ENCODE measurements at places on chromosomes 11 and 22. TPM values are rescaled to one million over a fixed set of nuclear protein-coding genes. Genes with fewer than 3 reads are reported as not detected.

DNA sequence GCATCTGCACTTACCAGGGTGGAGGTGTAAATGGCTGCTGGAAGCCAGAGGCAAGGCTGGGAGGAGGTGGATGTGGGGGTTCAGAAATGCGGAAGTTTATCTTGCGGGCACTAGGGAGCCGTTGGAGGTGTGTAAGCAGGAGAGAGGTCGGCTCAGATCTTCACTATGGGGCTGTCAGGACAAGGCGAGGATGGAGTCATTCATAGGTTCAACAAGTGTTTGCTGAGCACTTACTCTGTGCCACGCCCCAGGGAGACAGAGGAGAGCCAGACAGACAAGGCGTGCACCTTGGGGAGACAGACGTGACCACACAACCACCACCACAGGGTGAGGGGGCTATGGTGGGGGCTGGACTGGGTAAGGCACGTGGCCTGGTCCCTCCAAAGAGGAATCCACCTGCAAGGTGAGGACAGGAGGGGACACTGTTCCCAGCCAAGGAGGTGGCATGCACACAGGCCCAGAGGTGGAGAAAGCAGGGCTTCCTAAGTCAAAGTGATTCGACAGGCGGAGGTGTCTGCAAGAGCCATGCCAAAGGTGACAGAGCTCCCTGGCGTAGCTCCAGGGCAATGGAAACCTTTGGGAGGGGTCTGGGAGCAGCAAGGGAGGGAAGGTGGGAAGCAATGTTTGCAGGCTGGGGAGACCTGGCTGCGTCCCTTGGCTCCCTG is 30.8 kb upstream of the TCF20 start:
- no peak for DNase-seq

- DNase-seq, result no peak
Measured at GRCh38 chr22:29442976-29443375, 4.6 kb downstream of the RFPL1 start.

DNA sequence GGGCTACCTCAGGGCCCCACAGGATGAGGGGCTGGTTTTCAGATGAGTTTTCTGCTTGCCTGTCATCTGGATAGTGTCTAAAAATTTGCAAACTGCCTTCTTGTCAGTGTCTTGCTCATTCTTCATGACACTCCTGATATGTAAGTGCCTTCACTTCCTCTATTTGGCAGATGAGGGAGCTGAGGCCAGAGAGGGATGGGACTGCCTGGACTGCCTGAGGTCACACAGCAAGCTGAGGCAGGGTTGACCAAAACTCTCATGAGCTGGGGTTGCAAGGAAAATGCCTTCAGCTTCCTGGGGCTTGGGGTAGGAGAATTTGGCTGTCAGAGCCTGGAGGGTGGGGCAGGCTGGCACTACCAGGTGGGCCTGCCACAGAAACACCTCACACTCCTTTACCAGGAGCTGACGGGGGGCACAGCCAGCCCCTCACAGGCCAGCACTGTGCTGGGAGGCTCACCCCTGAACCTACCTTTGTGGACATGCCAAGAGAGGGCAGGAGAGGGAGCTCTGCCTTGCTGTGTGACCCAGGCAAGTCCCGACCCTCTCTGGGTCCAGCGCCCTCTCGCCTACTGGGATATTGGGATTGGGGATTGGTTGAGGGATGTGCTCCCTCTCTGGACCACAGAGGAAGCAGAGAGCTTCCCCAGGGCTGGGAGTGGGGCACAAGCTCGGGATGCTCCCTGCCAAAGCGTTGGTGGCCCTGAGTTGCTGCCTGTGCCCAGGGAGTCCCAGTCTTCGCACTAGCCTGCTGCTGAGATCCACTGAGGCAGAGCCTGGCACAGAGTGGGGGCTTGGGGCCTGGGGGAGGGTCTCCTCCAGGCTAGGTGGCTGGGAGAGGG is 1.9 kb upstream of the P2RY6 start:
- DNase-seq, result no peak

Gene OR2D2
- not detected for polyA plus RNA-seq

Gene PIWIL4
- polyA plus RNA-seq, result 0.29 TPM

DNA sequence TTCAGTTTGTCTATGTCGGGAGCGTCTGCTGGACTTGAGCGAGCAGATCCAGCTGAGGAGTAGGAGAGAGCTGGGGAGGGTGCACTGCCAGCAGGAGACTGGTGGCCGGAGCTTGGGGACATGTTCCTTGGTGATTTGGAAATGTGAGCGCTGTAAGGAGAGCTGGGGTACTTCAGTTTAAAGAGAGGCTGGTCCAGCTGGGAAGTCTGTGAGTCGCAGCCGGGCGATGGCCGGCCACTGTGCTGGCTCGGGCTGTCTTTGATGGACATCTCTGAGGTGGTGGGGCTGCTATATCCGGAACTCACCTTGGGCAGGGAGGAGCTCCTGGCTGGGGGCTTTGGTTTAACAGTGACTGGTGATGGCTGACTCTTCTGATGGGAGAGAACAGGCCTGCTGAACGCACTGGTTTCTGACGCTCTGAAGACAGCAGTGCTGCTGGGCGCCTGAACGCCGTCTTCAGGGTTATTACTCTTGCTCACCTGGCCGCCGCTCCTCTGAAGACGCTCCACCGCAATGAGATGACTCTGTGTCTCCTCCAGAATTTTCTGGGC is 63.6 kb upstream of the PITPNB start:
- no peak for DNase-seq

DNA sequence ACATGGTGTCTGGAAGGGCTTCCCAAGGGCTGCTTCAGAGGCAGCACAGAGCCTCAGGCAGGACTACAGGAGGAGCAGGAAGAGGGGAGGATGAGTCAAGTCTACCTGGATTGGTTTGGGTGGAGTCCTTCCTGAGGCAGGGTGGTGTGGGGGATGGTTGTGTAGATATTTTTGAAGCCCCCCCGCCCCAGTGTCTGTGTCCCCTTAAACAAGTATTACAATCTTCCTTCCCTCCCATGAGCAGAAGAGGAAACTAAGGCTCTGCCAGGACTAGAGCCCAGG is 34.7 kb upstream of the FCHSD2 start:
- DNase-seq, result no peak

GRCh38 chr11:34316347-34317035 is 41.3 kb downstream of the ABTB2 start:
- DNase-seq, result no peak

DNA sequence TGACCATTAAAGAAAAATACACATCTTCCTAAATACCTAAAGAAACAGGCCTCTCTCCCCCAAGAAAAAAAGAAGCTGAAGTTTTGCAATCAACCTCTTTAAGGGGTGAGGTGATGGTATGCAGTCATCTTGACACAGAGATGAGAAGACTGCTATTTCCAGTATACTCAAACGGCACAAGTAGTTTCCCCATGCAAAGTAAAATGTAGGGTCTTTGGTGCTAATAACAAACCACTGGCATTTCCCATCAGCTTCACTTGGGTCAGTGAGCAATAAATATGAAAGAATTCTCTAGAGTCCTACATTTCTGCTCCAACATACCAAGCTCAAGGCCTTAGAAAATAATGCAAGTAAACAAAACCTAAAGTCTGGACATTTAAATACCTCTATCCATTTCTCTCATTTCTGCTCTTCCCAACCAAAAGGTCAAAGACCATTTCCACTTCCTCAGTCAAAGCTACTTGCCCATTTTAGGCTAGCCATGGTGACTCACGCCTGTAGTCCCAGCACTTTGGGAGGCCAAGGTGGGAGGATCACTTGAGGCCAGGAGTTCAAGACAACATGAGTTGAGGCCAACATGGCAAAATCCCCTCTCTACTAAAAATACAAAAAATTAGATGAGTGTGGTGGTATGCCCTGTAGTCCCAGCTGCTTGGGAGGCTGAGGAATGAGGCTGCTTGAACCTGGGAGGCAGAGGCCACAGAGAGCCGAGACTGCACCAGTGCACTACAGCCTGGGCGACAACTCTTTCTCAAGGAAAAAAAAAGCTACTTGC is 39.5 kb upstream of the CHRNA10 start:
- no peak for DNase-seq

Gene FAT3
- 0.61 TPM for polyA plus RNA-seq

Gene MS4A6E
- polyA plus RNA-seq, result not detected

All from A549 (cell line).